ENCODE measurements at places on chromosomes 7 and 10. TPM values are rescaled to one million over a fixed set of nuclear protein-coding genes. Genes with fewer than 3 reads are reported as not detected.
A peak's percentile ranks its signal among the peaks of the same experiment; 100 is the strongest.

- DNase-seq: no peak
Measured at GRCh38 chr10:125662584-125662983, 20.4 kb downstream of the TEX36 start.

- peak; percentile 61 for DNase-seq
Measured at GRCh38 chr7:117014673-117015133, 61.4 kb downstream of the ST7 start.

The NME8 gene
- not detected for total RNA-seq

The STEAP4 gene
- 21.7 TPM for total RNA-seq

The OGDHL gene
- total RNA-seq: 4.1 TPM

The CALHM3 gene
- not detected for total RNA-seq

All from left ventricle myocardium superior (tissue), 1 donor.